Colonic mucosa (tissue), 4 donors: ENCODE measurements at places on chromosomes 7 and 10.

- DNase-seq = no peak
Measured at GRCh38 chr7:95999481-95999880, 227.1 kb downstream of the DYNC1I1 start.

GRCh38 chr7:22632674-22633073 is 94.3 kb upstream of the IL6 start:
- DNase-seq = no peak

- DNase-seq = peak; percentile 14
Measured at GRCh38 chr7:159040912-159041711, 103.6 kb downstream of the VIPR2 start.

DNA sequence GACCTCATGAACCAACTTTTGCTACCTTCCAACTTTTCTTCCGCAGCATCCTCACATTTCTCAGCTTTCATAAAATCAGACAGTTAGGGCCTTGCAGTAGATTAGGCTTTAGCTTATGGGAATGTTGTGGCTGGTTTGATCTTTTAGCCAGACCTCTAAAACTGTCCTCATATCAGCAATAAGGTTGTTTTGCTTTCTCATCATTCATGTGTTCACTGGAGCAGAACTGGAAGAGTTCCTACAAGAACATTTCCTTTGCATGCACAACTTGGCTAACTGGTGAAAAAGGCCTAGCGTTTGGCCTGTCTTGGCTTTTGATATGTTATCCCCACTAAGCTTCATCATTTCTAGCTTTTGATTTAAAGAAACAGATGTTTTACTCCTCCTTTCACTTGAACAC is 130.0 kb upstream of the LRRTM3 start:
- no peak for DNase-seq

DNA sequence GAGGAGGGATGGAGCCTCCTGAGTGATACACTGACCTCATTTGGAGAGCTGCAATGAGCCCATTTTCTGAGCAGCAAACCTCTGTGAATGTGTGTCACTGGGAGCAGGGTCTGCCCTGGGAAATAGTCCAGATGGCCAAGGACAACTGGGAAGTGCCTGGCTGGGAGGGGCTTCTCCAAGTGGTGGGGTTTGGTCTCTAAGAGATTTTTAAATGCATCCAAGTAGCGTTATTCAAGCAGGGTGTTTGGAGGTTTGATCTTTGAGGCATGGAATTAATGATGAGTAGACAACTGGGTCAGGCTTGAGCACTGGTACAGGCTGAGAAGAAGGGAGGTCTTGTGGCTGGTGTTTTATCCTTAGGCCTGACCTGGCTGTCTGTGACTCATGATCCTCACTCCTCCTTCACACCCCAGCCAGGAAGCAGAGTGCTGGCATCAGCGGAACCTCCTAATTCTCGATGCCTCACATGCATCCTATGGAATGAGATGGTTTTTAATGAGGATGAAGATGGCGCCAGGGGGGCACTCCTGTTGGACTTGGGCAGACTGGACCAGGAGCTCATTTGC is 3.3 kb downstream of the GOLGA7B start:
- DNase-seq = no peak

GRCh38 chr10:98539578-98539977 is 92.8 kb upstream of the HPS1 start:
- DNase-seq = peak; percentile 37

GRCh38 chr7:17617380-17617779 is 318.9 kb downstream of the AHR start:
- DNase-seq = no peak

DNA sequence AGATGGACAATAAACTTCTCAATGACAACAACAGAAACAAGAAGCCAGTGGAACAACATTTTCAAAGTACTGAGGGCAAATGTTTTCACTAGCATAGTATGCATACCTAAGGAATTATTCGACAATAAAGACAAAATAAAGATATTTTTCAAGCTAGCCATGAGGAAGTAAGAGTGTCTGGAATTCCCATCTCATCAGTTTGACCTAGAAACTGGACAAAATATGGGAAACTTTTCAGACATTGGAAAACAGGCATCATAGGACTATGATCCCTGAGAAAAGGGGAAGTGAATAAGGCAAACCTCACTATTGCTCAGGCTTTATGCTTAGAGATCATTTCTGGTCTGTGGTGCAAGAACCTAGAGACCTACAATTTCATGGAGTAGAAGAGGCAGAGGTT is 86.3 kb downstream of the OAT start:
- no peak for DNase-seq

- no peak for DNase-seq
Measured at GRCh38 chr7:128879461-128879938, 16.8 kb downstream of the ATP6V1F start.

DNA sequence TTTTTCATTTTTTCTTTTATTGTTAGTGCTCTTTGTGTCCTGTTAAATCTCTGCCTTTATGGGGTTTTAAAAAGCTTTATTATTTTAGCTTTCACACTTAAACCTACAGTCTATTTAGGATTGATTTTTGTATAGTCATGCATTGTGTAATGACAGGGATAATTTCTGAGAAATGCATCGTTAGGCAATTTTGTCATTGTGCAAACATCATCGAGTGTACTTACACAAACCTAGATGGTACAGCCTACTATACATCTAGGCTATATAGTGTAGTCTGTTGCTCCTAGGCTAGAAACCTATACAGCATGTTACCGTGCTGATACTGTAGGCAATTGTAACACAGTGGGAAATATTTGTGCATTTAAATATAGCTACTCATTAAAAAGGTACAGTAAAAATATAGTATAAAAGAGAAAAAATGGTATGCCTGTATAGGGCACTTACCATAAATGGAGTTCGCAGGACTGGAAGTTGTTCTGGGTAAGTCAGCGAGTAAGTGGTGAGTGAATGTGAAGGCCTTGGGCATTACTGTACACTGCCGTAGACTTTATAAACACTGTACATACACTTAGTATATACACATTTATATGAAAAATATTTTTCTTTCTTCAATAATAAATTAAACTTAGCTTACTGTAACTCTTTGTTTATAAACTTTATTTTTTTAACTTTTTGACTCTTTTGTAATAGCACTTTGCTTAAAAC is 16.0 kb downstream of the UBE2D1 start:
- DNase-seq = no peak

DNA sequence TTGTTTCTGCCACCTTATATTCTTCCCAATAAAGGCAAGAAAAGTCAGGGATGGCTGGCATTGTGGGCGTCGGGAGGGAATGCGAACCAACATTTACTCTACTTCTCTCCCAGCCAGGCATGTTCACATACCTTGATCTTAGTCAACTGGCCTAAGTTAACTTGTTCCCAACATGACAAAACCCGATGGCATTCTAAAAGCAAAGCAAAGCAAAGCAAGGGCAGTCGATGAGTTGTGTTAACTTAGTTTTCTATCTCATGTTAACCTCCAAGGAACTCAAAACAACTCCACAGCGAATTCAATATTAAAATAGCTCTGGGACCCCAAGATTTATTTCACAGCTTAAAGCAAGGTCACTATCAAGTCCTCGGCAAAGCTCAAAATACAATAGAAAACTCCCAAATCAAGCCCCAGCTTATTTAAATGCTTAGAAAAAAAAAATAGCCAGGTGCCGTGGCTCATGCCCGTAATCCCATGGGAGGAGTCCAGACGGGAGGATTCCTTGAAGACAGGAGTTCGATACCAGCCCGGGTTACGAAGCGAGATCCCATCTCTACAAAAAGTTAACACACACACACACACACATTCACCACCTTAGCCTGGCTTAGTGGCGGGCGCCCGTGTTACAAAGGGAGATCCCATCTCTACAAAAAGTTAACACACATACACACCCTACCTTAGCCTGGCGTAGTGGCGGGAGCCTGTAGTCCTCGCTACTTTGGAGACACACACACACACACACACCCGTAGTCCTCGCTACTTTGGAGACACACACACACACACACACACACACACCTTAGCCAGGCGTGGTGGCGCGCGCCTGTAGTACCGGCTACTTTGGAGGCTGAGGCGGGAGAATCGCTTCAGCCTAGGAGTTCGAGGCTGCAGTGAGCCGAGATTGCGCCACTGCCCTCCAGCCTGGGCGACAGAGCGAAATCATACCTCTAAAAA is 901 bp upstream of the CCNY start:
- peak; percentile 31 for DNase-seq

DNA sequence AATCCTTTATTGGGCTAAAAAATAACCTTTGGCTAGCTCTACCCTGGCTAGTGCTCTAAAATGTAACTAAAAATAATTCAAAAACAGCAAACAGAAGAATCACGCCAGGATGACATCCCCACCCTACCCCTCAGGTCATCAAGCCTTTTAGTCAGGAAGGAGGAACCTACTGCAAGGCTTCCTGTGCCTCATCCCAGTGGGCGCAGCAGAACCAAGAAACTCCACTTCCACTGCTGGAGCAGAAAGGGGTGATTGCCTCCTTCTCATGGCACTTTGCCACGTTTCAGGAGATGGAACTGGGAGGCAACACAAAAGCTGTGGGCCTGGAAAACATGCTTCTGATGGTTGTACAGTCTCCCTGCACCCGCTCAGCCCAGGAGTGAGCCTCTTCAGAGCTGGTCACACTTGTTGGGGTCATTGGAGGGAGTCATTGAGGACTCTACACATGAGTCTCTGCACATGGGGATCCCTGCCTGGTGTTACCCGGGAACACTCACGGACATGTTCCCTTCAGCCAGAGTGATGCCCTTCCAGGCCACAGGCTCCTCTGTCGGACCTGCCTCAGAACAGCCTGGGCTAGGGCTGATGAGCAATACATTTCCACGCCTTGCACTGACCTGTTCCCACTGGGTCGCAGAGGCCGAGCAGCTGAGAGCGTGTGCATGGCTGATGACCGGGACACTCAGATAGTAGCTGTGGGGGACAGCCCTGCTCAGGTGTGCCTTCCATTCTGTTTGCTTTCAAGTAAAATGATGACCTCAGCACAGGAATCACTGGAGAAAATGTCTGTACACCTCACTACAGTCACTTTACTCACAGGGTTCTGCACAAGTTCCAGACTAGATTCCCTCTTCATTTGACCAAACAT is 355.3 kb downstream of the FGFR2 start:
- DNase-seq = no peak
